ENCODE measurements at places on chromosomes 3 and 15. TPM values are rescaled to one million over a fixed set of nuclear protein-coding genes. Genes with fewer than 3 reads are reported as not detected.

- DNase-seq, result no peak
Measured at GRCh38 chr3:19228167-19228566, 79.9 kb downstream of the KCNH8 start.

DNA sequence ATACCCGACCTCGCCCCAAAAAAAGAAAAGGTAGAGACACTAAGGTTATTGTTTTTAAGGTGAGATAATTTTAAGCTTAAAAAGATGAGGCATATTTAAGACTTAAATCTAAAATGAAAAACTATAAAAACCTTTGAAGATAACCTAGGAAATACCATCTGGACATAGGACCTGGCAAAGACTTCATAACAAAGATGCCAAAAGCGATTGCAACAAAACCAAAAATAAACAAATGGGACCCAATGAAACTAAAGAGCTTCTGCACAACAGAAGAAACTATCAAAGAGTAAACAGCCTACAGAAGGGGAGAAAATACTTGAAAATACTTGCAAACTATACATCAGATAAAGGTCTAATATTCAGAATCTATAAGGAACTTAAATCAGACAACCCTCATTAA lies 80.9 kb downstream of the TMCC1 start:
- DNase-seq, result no peak

DNA sequence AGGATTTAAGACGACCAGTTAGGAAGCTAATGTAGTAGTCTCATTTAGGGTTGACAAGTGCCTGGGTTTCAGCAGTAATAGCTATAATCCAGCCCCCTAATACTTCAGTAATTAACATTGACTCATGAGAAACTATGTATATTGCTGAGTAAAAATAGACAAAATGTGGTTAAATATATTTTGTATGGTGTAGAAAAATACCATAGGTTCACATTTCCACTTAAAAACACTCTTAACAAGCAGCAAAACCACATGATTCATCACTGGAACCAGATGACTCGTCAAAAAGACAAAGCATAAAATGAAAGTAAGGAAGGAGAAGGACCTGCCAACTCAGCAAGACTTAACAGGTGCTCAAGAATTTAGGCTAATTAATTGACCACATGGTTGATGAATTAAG lies 288.9 kb downstream of the EFHB start:
- DNase-seq, result peak; percentile 53

GRCh38 chr3:43093974-43094373 lies 11.9 kb downstream of the POMGNT2 start:
- no peak for DNase-seq

DNA sequence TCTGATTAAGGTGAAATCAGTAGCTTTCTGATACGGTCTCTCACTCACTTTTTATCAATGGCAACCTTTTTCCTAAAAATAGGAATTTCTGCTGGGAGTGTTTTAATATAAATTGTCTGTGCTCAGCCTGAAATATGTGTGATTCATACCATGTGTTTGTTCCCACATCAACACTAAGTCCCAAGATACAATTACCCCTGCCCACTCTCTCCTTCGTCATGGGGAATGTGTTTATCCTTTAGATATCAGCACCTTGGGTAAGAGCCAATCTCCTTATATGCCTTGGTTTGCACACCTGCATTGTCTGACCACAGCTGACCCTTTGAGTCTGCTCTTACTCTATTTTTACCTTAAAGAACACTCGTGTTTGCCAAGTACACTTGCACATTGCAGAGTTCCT lies 356.4 kb downstream of the LPP start:
- peak; percentile 53 for DNase-seq

GRCh38 chr3:118833075-118833474 lies 201.6 kb downstream of the IGSF11 start:
- DNase-seq, result no peak

GRCh38 chr3:44506961-44507360 lies 29.5 kb upstream of the ZNF445 start:
- DNase-seq, result no peak

DNA sequence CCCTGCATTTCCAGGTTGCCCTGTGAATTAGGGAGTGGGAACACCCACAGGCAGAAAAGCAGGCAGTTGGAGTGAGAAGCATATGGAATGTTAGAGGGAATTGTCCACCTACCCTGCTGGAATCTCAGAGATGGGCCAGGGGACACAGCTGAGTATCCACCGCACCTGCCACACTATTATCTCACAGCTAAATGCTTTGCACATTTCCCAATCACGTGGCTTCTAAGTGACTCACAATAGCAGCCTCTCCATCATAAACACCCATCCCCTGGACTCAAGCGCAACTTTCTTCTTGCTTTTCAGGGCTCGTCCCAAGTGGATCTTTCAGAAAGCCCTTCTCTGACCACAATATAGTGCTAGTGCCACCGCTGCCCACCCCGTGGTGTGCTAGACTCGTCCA lies 389.0 kb upstream of the LMCD1 start:
- DNase-seq, result no peak

GRCh38 chr3:78015856-78016255 lies 976.0 kb downstream of the ROBO2 start:
- no peak for DNase-seq

DNA sequence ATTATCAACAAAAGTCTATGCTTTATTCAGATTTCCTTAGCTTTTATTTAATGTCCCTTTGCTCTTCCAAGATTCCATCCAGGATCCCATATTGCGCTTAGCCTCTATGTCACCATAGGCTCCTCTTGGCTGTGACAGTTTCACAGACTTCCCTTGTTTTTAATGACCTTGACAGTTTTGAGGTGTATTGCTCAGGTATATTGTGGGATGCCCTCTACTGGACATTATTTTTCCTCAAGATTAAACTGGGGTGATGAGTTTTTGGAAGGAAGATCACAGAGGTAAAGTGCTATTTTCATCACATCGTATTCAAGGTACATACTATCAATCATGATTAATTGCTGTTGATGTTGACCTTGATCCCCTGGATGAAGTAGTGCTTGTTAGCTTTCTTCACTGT lies 99.1 kb upstream of the SMAD3 start:
- DNase-seq, result no peak

DNA sequence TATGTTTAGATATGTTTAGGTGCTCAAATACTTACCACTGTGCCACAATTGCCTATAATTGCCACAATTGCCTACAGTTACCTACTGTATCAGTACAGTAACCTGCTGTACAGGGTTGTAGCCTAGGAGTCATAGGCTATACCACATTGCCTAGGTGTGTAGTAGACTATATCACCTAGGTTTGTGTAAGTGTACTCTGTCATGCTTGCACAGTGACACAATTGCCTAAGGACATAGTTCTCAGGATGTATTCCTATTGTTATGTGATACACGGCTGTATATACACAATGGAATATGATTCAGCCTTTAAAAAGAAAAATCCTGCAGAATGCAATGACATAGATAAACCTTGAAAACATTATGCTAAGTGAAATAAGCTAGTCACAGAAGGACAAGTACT lies 264.8 kb downstream of the RAP2B start:
- no peak for DNase-seq

- DNase-seq, result no peak
Measured at GRCh38 chr3:100359035-100359434, 24.5 kb downstream of the NIT2 start.

DNA sequence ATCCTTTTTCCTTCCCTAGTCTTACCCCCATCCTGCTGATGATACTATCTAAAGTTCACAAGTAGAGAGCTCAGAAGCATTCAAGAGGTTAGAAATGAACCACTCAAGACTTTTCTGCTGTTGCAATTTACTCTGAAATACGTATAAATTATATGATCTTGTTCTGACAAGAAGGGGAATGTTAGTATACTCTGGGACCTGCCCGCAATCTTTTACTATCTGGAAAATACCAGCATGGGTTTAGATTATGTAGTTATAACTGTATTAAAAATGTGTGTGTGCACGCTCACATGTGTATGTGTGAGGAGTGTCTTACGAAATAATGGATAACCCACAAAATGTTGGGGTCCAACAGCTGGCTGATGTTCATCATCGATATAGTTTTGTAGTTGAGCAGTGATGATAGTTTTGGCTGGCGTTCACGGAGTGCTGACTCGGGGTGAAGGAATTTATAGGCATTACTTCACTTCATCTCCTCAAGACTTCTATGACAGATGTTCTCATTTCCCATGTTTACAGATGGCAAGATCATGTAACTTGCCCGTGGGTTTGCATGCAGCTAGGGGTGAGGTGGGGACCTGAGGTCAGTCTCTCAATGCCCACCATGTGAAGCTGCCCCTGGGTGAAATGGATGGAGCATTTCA lies 297.5 kb upstream of the LYSMD4 start:
- DNase-seq, result no peak

DNA sequence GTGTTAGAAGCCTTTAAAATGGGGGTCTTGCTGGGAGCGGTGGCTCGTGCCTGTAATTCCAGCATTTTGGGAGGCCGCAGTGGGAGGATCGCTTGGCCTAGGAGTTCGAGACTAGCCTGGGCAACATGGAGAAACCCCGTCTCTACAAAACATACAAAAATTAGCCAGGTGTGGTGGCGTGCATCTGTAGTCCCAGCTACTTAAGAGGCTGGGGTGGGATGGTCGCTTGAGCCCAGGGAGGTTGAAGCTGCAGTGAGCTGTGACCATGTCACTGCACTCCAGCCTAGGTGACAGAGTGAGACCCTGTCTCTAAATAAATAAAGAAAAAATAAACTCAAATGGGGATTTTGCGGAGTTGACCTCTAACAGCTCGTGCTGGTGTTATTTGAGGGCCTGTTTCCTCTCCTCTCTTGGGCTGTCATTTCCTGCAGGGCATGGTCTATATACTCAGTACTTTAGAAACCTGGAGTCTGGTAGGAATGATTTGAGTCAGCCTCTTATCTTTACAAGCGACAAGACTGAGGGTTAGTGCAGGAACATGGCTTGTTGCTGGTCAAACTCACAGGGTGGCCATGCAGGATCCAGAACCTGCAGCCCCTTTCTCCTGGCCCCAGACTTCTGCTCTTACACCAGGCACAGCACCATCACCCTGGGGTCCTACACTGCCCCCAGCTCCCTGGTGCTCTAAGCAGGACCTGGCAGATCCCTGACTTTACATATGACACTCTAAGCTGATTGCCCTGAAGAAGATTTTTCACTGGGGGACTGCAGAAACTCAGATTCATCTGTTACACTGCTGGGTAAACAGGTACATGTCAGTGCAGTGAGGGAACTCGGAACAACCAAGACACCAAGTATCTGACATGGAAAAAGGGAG lies 15.1 kb downstream of the EHD4 start:
- no peak for DNase-seq

DNA sequence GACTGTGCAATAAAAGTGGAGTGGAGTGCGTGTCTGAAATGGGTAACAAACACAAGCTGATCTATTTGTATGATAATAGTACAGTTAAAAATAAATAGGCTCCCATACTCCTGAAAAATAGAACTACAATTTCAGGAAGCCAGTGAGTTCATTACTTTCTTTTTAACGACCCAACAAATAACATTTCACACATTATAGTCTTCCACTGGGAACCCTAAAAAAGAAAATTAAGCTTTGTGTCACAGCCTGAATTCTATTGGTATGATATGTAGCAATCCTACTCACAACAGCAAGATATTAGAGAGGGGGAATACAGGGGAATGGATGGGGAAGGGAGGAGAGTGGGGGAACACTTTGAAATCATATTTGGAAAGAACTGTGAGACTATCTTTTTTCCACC lies 156.9 kb upstream of the CNTN3 start:
- no peak for DNase-seq

DNA sequence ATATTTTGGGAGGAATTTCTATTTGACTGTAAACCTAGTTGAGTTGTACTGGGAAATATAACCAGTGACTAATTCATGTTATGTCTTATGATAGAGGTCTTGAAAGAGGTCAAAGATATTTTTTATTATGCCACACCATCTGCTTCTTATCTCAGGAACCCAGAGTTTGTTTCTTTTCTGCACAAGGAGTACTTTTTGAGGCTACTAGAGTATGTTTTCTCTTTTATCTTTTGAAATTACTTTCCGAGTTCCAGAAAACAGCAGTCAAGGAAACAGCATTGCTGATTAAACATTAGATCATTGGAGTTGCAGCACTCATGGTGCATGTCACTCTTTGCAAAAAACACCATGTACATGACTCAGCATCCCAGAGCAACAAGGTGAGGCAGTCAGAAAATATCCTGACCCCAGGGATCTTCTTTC lies 645.8 kb upstream of the NR2F2 start:
- DNase-seq, result peak; percentile 78

GRCh38 chr3:193560870-193561269 lies 6.2 kb upstream of the ATP13A4 start:
- DNase-seq, result no peak

GRCh38 chr3:140238646-140239314 lies 303.8 kb downstream of the CLSTN2 start:
- DNase-seq, result no peak

- DNase-seq, result no peak
Measured at GRCh38 chr15:73981761-73982221, 10.3 kb downstream of the STOML1 start.

DNA sequence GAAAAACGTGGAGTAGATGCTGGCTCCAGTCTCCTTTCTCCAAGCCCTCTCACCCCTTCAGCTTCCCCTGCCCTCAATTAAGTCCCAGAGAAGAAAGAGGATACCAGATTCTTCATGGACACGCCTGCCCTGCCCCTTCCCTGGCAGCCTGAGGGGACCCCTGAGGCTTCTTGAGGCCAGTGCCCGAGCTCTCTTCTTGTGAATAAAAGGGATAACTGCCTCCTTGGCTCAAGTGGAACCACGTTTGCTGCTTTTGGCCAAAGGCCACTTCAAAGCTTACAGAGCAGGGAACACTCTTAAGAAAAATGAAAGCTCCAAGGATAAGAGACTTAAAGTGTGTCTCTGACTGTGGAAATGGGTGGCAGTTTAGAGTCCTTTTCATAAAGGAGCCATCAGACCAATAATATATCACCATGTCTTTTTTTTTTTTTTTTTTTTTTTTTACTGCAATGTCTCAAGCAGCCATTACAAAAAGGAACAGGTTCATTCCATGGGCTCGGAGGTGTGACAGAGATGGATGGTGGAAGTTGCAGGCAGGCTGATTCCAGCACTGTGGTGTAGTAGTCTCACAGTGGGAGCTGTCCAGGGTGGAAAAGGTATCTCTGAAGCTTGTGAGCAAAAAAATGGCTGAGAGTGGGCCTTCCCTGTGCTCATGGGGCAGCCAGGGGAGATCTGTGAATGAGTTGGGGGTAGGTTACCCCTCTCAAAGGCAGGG lies 108.8 kb downstream of the SEMA5B start:
- peak; percentile 7 for DNase-seq

DNA sequence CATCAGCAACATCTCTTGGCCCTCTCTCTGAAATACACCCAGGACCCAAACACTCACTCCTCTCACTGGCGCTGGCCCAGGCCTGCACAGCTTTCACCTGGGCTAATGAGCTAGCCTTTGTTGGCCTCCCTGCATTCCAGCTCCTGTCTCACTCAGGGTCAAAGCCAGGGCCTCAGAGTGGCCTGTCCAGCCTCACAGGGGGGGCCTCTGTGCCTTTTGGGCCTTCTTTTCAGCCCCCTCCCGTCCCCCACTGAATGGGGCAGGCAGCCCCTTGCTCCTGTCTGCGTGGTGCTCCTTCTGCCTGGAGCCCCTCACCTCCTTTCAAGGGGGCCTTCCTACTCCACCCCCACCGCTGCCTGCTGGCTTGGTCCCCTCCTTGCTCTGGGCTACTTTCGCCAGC lies 59.0 kb upstream of the PRR23E start:
- no peak for DNase-seq

ANKRD63 gene
- not detected for total RNA-seq

YEATS2 gene
- total RNA-seq, result 30.2 TPM

GOLGA8K gene
- not detected for total RNA-seq

RLBP1 gene
- total RNA-seq, result not detected

PFKFB4 gene
- 22.4 TPM for total RNA-seq

ASB14 gene
- total RNA-seq, result not detected

LPP gene
- 199 TPM for total RNA-seq

UBA7 gene
- 6.3 TPM for total RNA-seq

PAQR9 gene
- total RNA-seq, result 0.48 TPM

GOLGA6L10 gene
- total RNA-seq, result 0.84 TPM

HYAL2 gene
- total RNA-seq, result 89.3 TPM

Measured in kidney epithelial cell (primary cell).